ENCODE measurements at places on chromosomes 4 and X.

DNA sequence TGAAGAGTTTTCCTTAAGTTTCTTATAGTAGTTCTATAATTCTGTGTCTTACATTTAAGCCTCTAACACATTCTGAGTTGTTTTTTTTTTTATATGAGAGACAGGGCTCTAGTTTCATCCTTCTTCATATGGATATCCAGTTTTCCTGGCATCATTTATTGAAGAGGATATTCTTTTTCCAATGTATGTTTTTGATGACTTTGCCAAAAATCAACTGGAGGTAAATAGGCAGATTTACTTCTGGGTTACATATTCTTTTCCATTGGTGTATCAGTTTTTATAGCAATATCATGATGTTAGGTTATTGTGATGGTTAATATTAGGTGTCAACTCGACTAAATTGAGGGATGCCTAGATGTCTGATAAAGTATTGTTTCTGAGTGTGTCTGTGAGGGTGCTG is 650.7 kb upstream of the GRID2 start:
- no peak for DNase-seq

DNA sequence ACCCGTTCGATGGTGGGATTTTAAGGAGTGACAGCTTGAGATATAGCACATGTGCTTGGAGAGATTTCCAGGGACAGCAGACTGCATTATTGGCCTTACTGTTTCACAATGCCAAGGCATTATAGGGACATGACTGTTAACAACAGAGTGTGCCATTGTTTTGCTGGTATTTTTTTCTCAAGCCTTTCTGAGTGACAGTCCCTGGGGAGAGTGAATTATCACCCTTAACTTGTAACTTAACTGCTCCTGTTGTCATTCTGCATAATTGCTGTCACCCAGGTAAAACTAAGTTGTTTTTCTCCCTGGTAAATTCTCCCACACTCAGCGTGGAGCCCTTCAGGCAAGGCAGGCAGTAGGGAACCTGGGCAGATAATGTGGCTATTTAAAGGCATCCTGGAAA is 989.2 kb upstream of the LCORL start:
- DNase-seq = no peak

DNA sequence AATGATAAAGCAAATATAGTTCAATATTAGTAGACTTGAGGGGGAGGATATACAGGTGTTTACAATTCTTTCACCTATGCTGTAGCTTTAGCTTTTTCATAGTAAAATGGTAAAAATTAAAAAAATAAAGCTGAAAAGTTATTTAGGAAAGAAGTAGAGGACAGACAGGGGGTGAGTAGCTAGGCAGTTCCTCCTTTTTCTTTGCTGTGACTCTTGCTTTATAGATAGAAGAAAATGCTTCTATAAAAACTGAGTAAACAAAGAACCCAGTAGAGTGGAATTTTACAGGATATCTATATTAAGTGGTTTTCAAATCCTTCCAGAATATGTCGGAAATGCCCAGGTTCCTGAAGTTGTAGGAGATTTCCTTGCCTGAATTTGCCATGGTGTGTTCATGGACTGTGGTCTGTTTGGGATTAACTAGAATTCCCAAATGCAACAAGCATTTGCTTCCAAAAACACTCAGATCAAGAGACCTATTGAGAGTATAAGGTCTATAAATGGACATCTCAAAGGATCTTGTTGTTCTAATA is 74.9 kb downstream of the KDR start:
- DNase-seq = no peak

DNA sequence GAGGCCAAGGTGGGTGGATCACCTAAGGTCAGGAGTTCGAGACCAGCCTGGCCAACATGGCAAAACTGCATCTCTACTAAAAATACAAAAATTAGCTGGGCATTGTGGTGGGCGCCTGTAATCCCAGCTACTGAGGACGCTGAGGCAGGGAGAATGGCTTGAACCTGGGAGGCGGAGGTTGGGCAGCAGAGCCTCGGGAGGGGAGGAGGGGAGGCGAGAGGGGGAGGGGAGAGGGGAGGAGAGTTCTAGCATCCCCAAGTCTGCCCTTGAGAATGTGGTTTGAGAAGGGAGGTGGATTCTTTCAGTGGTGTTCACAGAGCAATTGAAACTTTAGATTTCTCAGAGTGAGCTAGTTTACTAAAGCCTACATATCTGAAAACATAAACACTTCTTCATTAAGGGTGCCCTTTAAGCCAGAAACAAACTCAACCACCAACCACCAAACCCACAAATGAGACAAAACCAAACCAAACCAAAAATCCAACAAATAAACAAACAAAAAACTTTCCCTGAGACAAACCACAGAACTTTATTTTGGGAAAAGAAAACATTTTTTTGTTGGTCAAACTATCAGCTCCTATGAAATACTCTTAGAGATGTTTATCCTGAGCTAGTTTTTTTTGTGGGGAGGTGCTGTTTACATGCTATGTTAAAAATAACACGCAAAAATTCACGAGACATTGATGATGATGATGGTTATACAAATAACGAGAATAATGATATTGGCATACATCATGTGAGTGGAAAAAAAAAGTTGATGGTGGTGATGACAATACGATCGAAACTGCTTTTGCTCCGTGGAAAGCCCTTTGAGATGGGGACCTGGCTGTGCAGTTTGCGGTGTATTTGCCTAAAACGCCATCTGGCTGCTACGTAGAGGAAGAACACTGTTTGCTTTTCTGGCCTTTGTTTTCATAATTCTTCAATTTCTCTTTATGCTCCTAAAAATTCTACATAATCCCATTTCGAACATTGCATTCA is 98.2 kb upstream of the PRKX start:
- peak; percentile 66 for DNase-seq

Data from CD4-positive, alpha-beta T cell treated with Interleukin-4 for 1 hour (primary cell).